Upper lobe of right lung (tissue), 1 donor: ENCODE measurements at places on chromosomes 4 and X.

- no peak for DNase-seq
Observed at GRCh38 chrX:8726031-8726652, 5.8 kb downstream of the ANOS1 start.

DNA sequence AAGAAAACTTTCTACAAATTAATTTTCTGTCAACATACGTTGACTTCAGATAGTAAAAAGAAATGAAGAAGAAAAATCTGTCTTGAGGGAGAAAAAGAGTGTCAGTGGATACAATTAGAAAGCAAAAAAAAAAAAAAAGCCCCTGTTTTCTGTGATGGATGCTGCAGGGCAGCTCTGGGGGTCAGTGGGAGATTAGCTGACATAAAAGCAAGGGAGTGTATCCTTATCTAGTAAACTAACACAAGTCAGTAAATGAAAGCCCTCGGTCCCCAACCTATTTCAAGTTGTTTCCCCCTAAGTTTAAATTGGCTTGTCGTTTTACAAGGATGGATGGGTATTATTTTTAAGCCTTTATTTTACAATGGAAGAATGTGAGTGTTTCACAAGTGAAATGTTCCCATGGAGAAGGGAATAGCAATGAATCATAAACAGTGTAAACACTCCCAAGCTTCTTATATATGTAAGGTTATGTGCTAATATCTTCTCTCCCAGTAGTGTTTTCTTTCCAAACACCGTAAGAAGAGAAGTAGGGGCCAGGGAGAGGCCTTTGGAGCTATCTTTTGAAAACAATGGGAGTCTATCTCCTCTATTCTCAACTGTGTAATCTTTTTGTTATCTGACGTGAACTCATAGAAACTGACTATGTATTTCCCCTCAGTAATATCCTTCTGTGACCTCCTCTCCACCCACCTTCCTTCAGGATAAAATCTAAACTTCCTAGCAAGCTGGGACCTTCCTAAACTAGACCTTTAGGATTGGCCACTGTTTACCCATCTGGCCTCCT lies 347.7 kb downstream of the FBXO8 start:
- DNase-seq: no peak

- no peak for DNase-seq
Observed at GRCh38 chr4:28469886-28470285, 1609.2 kb downstream of the STIM2 start.

DNA sequence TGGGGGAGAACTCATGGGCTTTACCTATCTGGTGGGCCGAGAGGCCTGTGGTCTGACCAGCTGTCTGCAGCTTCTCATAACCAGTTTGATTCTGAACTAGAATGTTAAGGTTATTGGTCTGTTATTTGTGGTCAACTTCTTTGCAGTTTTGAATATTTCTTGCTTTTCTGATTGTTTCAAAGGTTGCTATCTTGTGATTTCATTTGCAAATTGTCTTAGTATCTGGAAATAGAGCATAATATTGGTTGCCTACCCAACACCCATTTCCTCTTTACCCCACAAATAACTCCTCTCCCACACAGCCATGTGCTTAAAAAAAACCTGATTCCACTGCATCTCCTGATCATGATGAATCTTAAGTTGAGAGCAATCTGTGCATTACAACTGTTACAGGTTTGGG lies 39.1 kb upstream of the BMP2K start:
- no peak for DNase-seq

DNA sequence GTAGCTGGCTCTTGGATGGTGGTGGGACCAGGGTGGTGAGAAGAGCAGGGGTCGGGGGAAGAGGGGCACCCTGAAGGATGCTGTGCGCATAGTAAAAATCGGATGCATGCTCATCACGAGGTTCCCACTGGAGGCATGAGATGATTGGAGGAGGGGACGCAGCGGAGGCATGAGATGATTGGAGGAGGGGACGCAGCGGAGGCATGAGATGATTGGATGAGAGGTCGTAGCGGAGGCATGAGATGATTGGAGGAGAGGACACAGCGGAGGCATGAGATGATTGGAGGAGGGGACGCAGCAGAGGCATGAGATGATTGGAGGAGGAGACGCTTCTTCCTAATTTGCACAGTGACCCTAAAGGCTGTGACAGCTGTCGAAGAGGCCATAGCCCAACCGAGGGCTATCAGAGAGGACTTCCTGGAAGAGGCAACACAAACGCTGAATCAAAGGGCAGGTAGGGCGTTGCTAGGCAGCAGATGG lies 106.7 kb downstream of the ADRA2C start:
- no peak for DNase-seq
